Caki2 (cell line): ENCODE measurements at places on chromosomes 13 and 19.

GRCh38 chr13:91273675-91274074 is 73.8 kb upstream of the MIR17HG start:
- no peak for DNase-seq

DNA sequence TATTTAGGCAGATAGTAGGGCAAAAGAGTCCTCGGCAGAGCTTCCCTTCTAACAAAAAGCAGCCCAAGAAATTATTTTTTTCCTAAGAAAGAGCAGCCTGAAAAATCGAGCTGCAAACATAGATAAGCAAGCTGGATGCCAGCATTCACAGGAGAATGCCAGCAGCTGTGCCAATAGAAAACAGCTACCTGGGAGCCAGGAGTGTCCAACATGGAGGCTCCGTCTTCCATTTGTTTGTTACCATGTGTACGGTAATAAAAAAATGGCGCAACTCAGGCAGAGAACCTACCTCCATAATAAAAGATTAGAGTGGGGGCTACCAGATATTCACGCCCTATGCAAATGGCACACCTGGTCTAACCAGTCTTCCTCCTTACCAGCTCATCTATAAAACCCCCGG is 77.6 kb upstream of the IPO5 start:
- DNase-seq: no peak

GRCh38 chr13:26011996-26012821 is 39.6 kb downstream of the SHISA2 start:
- no peak for DNase-seq

DNA sequence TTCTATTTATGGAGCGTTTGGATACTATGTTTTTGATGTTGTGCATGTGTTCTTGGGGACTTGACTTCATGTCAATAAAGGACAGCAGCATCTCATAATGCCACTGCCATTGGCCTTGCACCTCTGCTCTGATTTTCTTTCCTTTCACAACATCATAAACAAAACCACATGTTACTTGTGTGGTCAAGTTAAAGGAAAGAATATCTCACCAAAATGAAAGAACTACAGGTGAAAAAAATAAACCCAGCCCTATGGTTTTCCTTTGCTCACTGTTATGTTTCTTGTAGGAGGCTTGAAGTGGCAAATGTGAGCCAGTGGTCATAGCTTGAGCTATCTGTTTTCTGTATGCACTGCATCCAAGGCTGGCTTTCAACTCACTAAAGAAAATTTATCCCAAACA is 240.4 kb downstream of the KCNRG start:
- no peak for DNase-seq

DNA sequence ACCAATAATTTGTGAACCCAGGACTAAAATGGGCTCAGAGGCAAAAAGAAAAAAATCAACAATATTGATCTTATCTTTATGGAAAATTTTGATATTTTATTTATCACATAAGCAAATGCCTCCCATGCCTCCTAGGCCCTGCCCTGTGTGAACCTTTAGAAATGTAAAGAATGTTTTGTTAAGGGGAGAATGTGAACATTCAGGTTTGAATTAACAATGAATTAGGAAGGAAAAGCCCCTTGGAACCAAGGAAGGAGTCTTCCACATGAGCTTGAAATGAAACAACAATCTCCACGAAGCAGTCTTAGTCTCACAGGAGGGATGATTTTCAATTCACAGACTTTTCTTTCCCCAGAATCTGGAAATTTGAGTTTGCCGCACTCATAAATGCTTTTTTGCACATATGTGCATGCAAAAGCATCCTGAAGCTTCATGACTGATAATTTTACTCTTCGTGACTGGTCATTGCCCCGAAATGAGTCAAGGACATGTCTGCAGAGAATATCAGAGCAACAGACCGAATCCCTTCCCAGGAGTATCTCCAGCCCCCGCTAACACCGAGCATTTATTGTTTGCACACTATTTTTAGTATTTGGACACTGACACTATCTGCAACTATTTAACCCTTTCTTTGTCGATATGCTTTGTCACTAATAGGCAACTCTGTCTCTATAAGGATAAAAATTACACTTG is 135.2 kb downstream of the DCT start:
- no peak for DNase-seq
